PC-3 (cell line): ENCODE measurements at places on chromosomes 11 and 22. TPM values are rescaled to one million over a fixed set of nuclear protein-coding genes. Genes with fewer than 3 reads are reported as not detected.

The JAML gene
- not detected in 2 replicates for total RNA-seq

The TMPRSS6 gene
- 0.04 TPM in 1 of 2 replicates, not detected in the other for total RNA-seq

The DENND6B gene
- 1.1 and 1.7 TPM in 2 replicates for total RNA-seq

The TTC38 gene
- 26.8 and 41.4 TPM in 2 replicates for total RNA-seq

The FOLR1 gene
- total RNA-seq = 0.36 TPM in 1 of 2 replicates, not detected in the other

The ZDHHC24 gene
- total RNA-seq = 15.1 and 19.7 TPM in 2 replicates

The LIPT2 gene
- total RNA-seq = 9.4 and 11.3 TPM in 2 replicates

The LYVE1 gene
- not detected in 2 replicates for total RNA-seq

The ADAMTS8 gene
- 0.12 TPM in 1 of 2 replicates, not detected in the other for total RNA-seq

The GAL3ST1 gene
- not detected in 2 replicates for total RNA-seq

The SCUBE2 gene
- total RNA-seq = 0.18 TPM in 1 of 2 replicates, not detected in the other

The TCN2 gene
- total RNA-seq = 1.7 and 4.2 TPM in 2 replicates

The ACR gene
- total RNA-seq = not detected in 2 replicates

The CREB3L1 gene
- total RNA-seq = 1.1 and 1.4 TPM in 2 replicates

The OR6A2 gene
- total RNA-seq = 0.06 and 0.07 TPM in 2 replicates

The OR10D3 gene
- total RNA-seq = 0.15 and 0.29 TPM in 2 replicates

The GGTLC2 gene
- not detected in 2 replicates for total RNA-seq

The APOC3 gene
- not detected in 2 replicates for total RNA-seq

The CREBZF gene
- total RNA-seq = 75.0 and 114 TPM in 2 replicates

The MS4A3 gene
- not detected in 2 replicates for total RNA-seq
